ENCODE measurements at places on chromosomes 5 and 9. TPM values are rescaled to one million over a fixed set of nuclear protein-coding genes. Genes with fewer than 3 reads are reported as not detected.

DNA sequence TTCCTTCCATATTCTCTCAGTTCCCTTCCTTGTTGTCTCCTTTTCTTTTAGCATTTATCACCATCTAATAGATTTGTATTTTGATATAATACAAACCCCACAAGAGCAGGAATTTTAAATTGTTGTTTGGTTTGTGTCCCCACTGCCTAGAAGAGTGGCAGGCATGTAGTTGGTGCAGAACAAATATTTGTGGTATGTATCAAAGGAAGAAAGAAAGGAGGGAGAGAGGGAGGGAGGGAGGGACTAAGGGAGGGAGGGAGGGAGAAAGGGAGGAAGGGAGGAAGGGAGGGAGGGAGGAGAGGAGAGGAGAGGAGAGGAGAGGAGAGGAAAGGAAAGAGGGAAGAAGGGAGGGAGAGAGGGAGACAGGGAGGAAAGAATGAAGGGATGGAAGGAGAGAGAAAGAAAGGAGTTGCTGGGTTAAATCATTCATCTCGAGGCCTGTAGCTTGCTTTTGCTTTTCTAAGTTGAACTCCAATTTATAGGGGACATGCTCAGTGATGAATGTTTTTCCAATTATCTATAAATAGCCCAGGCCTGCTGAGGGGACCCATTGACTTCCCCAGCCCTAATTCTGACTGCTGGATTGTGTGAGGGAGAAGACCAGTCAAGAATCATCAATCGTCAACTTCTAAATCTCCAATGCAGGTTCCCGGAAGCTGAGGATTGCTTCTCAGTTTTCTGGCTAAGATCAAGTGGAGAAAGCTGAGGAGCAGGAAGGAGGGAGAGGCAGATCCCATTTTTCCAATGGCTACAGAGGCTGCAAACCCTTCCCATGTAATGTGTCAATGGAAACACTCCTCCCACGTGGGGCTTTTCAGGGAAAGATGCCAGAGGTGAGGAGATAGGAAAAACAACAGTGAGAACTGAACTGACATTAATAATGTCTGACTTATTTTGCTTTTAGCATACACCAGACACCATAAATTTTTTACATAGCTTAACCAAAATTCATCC lies 320.7 kb downstream of the ASTN2 start:
- DNase-seq: no peak

GRCh38 chr5:969408-969839 lies 39.2 kb upstream of the NKD2 start:
- DNase-seq: no peak

GRCh38 chr5:54254482-54255198 lies 55.7 kb downstream of the ARL15 start:
- DNase-seq: no peak

Gene AIF1L
- 0.42 TPM for total RNA-seq

Gene PCSK5
- total RNA-seq: 6.0 TPM
